ENCODE measurements at places on chromosomes 4 and X.
A peak's percentile ranks its signal among the peaks of the same experiment; 100 is the strongest.

DNA sequence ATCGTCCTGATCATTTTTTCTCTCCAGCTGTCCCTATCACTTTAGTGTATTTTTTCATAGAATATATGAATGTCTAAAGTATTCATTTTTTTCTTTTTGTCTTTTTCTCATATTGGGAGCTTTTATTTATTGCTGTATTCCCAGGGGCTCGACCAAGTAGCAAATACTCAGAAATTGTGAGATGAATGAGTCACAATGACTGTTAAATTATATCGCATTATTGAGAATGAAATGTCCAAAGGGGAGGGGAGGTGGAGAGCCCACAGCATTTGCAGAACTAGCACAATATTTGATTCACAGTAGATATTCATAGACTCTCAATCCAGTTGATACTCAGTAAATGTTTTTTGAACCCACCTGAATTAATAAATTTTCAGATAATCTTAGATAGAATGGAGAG is 543.6 kb upstream of the FAM241A start:
- no peak for DNase-seq

GRCh38 chr4:2728806-2729532 is 27.2 kb downstream of the TNIP2 start:
- no peak for DNase-seq

- peak; percentile 59 for DNase-seq
Observed at GRCh38 chrX:12984603-12985319, 9.9 kb downstream of the TMSB4X start.

DNA sequence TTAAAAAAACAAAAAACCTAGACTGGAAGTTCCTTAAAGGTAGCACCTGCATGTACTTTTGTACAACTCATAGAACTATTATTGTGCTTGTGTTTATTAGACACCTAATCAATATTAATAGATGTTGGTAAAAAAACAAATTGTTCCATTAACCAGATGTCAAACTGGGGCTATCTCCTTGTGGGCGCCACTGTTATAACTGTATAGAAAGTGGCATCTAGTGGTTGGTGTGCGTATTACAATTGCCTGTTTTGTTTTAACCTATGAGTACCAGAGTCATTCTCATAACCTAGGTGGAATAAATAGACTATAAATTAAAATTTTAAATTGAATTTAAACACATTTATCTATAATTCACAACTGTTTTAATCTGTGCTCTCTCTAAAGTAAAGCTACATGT is 97.4 kb downstream of the COL4A5 start:
- peak; percentile 2 for DNase-seq

DNA sequence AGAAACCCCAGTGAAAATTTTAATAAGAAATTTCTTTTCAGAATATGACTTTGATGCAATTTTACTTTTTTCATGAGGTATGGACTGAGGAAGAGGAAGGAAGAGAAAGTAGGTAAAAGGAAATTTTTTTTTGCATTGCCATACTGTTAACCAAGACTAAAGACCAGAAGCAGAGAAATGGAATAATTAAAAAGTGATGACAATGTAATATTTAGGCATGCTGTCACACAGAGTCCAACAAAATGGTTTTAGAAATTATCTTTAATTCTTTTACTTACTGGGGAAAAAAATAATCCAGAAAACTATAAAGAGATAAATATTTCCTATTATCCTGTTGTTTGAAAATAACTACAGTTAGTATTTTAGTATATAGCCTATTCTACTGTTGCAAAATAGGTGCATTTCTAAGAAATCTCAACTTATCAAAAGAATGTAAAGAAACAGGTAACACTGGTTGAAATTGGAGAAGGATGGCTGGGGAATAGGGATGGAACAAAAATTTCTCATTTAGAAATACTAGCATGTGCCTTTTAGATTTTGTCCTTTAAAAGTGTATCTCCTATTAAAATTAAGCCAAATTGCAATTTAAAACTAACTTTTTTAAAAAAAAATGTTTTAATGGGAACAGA is 92.6 kb downstream of the ANXA3 start:
- DNase-seq = no peak

DNA sequence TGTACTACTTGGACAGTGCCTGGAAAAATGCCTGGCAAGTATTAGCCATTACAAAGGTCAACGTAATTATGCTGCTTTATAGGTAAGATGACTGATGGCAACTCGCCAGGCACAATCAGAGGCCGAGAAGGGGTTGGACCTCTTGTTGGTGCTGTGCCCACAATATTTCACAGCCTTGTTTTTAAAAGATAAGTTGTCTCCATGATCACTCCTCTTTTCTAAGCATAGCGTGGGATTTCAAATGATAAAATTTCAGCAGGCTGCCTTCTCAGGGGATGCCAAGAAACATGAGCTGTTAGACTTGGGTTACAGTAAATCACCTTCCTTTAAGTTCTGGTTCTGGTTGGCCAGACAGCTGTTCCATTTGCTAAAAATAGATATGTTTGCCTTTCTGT is 26.9 kb downstream of the HOPX start:
- DNase-seq = no peak

- no peak for DNase-seq
Observed at GRCh38 chr4:4923201-4923600, 63.7 kb downstream of the MSX1 start.

- DNase-seq = no peak
Observed at GRCh38 chr4:66275411-66276038, 605.2 kb upstream of the EPHA5 start.

DNA sequence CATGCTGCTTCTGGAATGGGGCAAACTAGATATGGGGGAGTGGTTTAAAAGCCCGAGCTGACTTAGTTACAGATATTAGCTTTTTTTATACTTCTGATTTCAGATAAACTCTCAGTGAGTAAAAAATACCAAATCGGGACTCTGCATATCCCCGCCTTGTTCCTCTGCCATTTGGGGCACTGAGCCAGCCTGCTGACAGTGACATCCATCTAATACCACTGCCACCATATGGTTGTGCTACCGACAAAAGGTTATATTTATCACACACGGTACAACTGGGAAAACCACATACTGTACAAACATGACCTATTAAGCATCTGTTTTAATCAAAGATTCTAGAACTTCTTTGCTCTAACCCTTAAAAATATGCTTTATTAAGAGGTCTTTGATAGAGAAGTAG is 78.7 kb downstream of the GALNT7 start:
- DNase-seq = no peak

DNA sequence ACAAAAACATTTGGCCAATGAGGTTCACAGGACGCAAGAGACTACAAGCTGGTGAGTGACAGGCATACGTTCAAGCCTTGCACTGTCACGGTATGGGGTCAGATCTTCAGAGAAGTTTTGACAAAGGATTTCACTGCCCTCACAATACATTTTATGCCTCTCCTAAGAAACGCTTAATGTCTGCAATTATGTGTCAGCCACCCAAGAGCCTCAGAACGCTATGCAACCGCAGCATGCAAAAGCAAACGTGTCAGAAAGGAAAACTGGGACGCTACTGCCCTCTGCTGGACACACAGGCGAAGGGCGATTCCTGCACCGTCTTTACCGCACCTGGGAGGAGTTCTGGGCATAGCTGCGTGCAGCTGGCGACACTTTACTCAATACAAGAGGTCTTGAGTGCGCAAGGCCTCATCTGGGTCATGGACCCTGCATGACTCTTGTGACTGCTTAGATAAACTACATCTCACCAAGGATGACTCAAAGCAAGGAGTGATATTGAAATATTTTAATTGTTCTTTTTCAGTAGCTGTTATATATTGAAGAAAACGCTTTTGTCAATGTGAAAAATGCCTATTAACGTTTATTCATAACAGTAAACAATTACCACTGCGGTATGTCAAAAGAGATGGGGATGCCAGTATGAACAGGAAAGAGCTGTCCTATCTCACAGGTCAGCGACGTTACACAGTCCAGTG is 147.6 kb upstream of the FRG1 start:
- DNase-seq = peak; percentile 32

DNA sequence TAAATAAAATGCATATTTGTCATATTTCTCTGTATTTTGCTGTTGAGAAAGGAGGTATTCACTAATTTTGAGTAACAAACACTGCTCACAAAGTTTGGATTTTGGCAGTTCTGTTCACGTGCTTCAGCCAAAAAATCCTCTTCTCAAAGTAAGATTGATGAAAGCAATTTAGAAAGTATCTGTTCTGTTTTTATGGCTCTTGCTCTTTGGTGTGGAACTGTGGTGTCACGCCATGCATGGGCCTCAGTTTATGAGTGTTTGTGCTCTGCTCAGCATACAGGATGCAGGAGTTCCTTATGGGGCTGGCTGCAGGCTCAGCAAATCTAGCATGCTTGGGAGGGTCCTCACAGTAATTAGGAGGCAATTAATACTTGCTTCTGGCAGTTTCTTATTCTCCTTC is 3.3 kb downstream of the HTT start:
- DNase-seq = no peak

GRCh38 chrX:134633832-134634231 is 24.4 kb downstream of the PLAC1 start:
- no peak for DNase-seq

DNA sequence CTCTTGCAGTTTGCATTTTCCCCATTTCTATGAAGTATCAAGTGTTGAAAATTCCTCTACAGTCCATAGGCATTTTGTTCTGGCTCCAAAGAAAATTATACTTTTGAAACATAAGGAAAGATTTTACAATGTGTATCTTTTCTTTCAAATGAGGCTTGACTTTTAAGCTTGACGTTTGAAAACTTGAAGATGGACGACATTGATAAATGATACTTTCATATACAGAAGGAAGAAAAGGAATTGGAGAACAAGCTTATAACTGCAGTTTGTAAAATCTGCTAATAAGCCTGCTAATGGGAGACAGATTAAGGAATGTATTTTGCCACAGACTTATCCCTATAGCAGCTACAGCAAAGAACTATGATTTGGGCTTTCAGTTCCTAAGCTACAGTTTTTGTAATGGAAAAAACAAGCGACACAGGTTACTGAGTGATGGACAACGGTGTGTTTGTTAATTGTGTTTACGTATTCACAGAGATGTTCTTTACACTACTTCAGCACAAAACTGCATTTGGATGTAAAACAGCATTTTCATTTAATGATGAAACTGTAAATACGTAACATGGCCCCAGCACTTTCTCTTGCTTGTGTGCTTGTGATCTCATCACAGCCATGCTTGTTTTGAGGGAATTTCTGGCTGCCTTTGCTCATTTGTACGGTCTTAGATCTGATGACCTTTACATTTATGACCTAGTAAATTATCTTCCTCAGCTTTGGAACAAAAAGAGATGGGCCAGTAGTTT is 83.2 kb upstream of the FAT1 start:
- no peak for DNase-seq

GRCh38 chrX:23292988-23293651 is 41.5 kb upstream of the PTCHD1 start:
- DNase-seq = no peak

DNA sequence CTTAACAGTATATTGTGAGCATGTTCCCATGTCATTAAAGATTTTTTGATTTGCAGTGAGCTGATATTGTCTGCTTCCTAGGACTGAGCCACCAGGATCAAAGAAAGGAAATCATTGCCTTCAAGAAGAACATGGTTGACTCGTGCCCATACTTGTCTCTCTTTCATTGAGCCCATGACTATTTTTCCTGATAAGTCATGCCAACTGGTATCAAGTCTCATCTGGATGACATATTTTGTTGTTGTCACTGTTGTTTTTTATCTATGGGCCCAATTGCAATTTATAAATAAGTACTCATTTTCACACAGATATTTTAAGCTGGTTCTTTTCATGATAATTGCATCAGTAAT is 10.2 kb upstream of the RHOH start:
- DNase-seq = no peak

DNA sequence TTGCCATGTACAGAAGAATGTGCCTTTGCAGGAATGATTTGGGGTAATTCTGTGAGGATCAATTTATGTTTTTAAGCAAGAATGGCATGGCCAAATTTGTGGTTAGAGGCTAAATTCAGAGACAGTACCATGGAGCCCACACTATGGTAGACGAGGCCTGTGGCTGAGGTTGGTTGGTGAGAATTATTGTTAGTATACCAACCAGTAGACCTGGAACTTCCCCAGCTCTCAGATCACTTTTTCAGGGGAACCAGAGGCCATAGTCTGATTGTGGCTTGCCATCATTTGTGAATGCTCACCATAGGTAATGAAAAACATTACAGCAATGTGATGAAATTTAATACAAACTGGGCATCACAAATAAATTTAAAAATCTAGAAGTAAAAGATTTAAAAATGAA is 56.3 kb downstream of the SHISA3 start:
- DNase-seq = no peak

- DNase-seq = no peak
Observed at GRCh38 chrX:41512394-41512793, 65.3 kb downstream of the NYX start.

DNA sequence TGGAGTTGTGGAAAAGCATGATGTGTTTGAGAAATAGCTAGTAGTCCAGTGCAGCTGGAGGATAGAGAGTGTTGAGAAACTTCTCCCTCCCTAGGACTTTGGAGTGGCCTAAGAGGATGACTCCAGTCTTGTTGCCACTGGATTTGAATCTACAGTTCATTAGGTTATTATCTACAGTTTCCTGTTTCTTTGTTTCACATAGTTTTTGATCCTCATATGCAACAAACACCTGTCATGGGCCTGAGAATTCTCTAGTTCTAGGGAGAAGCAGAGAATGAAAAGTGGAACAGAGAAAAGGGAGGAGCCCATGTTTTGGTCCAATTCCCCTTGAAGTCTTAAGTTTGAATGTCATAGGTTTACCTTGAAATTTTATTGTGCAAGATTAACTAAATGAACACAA is 73.6 kb upstream of the TBC1D9 start:
- DNase-seq = no peak

GRCh38 chrX:24528605-24529004 is 63.5 kb downstream of the PDK3 start:
- no peak for DNase-seq

- peak; percentile 15 for DNase-seq
Observed at GRCh38 chr4:142846729-142847596, 862 bp upstream of the INPP4B start.

DNA sequence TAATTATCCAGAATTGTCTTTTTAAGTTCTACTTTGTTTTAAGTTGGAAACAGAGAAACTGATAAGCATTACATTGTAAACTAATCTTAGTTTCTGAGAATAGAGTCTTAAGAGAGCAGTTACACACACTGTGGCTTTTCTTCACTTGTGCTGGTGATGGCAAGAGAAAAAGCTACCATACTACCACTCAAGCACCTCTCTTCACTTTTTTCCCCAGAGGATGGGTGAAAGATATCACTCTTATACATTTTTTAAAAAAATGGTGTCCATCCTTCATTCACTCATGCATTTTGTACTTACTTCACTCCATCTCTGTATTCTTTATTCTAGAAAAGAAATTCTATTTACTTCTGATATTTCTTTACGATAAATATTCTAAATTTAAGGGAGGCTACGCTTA is 42.5 kb upstream of the GRID2 start:
- DNase-seq = no peak

DNA sequence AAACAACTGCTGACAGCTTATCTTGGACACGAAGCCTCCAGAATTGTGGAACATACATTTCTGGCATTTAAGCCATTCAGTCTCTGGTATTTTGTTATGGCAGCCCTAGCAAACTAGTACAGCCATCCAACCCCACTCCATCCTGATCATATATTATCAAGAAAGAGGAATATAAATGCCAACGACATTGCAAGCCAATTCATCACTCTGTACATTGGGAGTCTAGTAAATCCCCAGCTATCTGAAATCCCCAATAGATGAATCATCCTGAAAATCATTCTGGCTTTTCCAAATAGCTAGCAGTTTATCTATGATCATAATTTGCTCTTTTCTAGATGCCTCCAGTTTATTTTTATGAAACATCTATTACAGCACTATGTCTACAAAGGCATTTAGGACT is 41.1 kb downstream of the FRMD7 start:
- DNase-seq = no peak

- no peak for DNase-seq
Observed at GRCh38 chr4:123315617-123316016, 81.0 kb upstream of the SPRY1 start.

GRCh38 chr4:85081196-85081595 is 114.7 kb upstream of the WDFY3 start:
- DNase-seq = no peak

Measured in HTR-8/SVneo (cell line).